ENCODE measurements at places on chromosomes 1 and 21. TPM values are rescaled to one million over a fixed set of nuclear protein-coding genes. Genes with fewer than 3 reads are reported as not detected.

The UBXN10 gene
- 3.4 TPM for total RNA-seq

The KRTAP6-3 gene
- not detected for total RNA-seq

The RAVER2 gene
- total RNA-seq: 36.4 TPM

The UAP1 gene
- 55.7 TPM for total RNA-seq

The PLEKHG5 gene
- 34.3 TPM for total RNA-seq

The ZBTB7B gene
- total RNA-seq: 14.0 TPM

The ZBTB21 gene
- 18.0 TPM for total RNA-seq

The SIK1 gene
- 49.3 TPM for total RNA-seq

The GPR153 gene
- 17.4 TPM for total RNA-seq

The CFH gene
- 98.1 TPM for total RNA-seq

The LEFTY1 gene
- 0.60 TPM for total RNA-seq

The CYP4A11 gene
- total RNA-seq: not detected

The GBP7 gene
- total RNA-seq: not detected

The SYCP1 gene
- 0.11 TPM for total RNA-seq

The SMAP2 gene
- total RNA-seq: 25.1 TPM

The TFAP2E gene
- total RNA-seq: 5.5 TPM

The TBX19 gene
- total RNA-seq: 1.8 TPM

The HFM1 gene
- total RNA-seq: 32.1 TPM

The PGBD5 gene
- total RNA-seq: 11.3 TPM

The SPRR2A gene
- not detected for total RNA-seq

The OPTC gene
- total RNA-seq: 40.7 TPM

The RHCE gene
- 2.9 TPM for total RNA-seq

The NGF gene
- total RNA-seq: 3.4 TPM

The TEX38 gene
- not detected for total RNA-seq

The NT5C1A gene
- 2.8 TPM for total RNA-seq

The WNT3A gene
- 0.22 TPM for total RNA-seq

The C1orf210 gene
- 0.44 TPM for total RNA-seq

The C1QB gene
- total RNA-seq: 25.4 TPM

The CD2 gene
- total RNA-seq: not detected

The ST6GALNAC3 gene
- total RNA-seq: 39.9 TPM

The PKP1 gene
- total RNA-seq: 34.3 TPM

The OPRD1 gene
- 5.2 TPM for total RNA-seq

The NUP210L gene
- total RNA-seq: 0.11 TPM

The OR6Y1 gene
- not detected for total RNA-seq

The TGFB2 gene
- 79.6 TPM for total RNA-seq

The GRHL3 gene
- 0.55 TPM for total RNA-seq

The PLCH2 gene
- 84.1 TPM for total RNA-seq

The LDLRAD2 gene
- total RNA-seq: 3.5 TPM

The C1QC gene
- total RNA-seq: 18.2 TPM

The SPRR2F gene
- total RNA-seq: not detected

The ACKR1 gene
- total RNA-seq: 8.9 TPM

The F13B gene
- total RNA-seq: not detected

The AGT gene
- total RNA-seq: 4.8 TPM

The TSACC gene
- total RNA-seq: not detected

The PTPN7 gene
- 1.3 TPM for total RNA-seq

The CACHD1 gene
- 34.7 TPM for total RNA-seq

The MARCKSL1 gene
- total RNA-seq: 159 TPM

The CRYAA gene
- 23.1 TPM for total RNA-seq

The ETV3L gene
- not detected for total RNA-seq

The CDA gene
- not detected for total RNA-seq

The PADI3 gene
- 0.11 TPM for total RNA-seq

The CLCA1 gene
- total RNA-seq: not detected

The AMY2A gene
- total RNA-seq: 0.44 TPM

The RXFP4 gene
- not detected for total RNA-seq

The GNG12 gene
- 61.3 TPM for total RNA-seq

The SH3BGR gene
- total RNA-seq: 15.6 TPM

The ERRFI1 gene
- total RNA-seq: 40.9 TPM

The EXTL2 gene
- 35.7 TPM for total RNA-seq

The NTRK1 gene
- 3.4 TPM for total RNA-seq
